GM23338 (cell line): ENCODE measurements at places on chromosomes 11 and 22. TPM values are rescaled to one million over a fixed set of nuclear protein-coding genes. Genes with fewer than 3 reads are reported as not detected.

DNA sequence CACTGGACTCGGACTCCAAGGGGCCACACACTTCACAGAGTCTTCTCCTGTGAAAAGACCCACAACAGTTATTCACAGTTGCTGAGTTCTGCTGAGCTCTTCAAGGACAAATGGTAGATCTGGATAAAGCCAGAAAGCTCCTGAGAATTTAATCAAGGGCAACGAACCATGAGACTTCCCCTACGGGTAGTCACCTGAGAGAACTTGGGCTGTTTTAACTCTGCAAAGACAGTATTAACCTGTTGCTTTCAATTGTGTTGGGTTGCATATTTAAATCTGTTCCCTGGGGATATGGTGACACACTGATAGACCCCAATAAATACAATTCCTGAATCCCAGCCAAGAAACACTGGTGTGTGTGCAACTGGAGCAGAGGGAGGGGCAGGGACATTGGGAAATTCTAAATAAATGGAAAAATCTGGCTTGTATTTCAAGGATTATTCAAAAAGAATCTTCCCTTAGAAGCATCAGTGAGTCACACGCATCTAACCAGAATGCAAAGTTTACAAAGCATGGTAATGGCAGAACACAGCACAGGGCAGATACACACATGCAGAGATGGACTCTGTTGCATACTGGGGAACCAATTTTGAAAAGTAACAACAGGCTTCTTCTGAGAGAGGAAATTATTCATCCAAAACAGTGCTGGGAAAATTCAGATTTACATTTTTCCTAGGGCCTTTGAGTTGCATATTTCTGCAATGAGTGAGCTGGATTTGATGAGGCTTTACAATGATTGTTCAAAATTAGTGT is 4.0 kb downstream of the KCNJ1 start:
- H3K4me3 ChIP-seq, result no peak overlapping the region
- no peak overlapping the region for H3K27ac ChIP-seq
- H3K27me3 ChIP-seq, result peaks cover 6% of the 10 kb centered on the region; the same call in 1 of the 2 replicates

- DNase-seq, result no peak
- H3K27ac ChIP-seq, result no peak overlapping the region
- no peaks in the 10 kb centered on the region for H3K27me3 ChIP-seq
- H3K36me3 ChIP-seq, result no peaks in the 10 kb centered on the region
- no peak overlapping the region for H3K4me3 ChIP-seq
Measured at GRCh38 chr22:44345872-44346271, 33.1 kb upstream of the SHISAL1 start.

- no peak for DNase-seq
- peaks cover 22% of the 10 kb centered on the region for H3K27me3 ChIP-seq
- no peaks in the 10 kb centered on the region; the same call in 1 of the 2 replicates for H3K4me1 ChIP-seq
- no peak overlapping the region for H3K27ac ChIP-seq
Measured at GRCh38 chr11:2812371-2812991, 73.1 kb downstream of the CDKN1C start.

DNA sequence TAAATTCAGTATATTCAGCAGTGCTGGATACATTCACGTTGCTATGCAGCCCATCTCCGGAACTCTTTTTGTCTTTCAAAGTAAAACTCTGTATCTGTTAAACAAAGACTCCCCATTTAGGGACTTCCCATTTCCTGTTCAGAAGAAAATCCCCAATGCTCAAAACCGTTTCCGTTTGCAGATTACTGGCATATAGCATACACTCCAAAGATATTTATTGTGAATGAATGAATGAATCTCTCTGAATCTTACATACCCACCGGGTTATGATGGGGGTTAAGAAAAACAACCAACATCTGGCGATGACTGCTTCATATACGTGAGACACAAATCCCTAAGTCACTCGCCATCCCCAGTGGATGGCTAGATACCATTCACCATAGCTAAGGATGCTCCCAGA is 1.6 kb downstream of the THY1 start:
- no peaks in the 10 kb centered on the region for H3K27me3 ChIP-seq
- H3K27ac ChIP-seq, result peak overlapping the region; percentile 80
- peak overlapping the region; percentile 78 for H3K4me3 ChIP-seq
- DNase-seq, result peak; percentile 70
- H3K36me3 ChIP-seq, result peaks cover 20% of the 10 kb centered on the region

DNA sequence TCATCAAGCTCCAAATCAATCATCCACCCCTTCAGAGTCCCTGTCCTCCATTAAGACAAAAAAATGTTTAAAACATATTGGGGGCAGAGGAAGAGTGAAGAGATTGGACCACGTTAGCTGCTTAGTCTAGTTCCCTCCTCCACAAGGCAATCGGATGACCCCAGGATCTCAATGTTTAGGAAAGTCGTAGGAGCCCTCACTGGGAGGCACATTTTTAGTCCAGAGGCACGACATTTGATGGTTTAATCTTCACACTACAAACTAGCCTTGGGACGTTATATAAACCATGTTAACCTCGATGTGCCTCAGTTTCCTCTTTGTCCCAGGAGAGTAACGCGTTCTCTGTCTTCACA is 588 bp upstream of the FAT3 start:
- peaks cover 7% of the 10 kb centered on the region; the same call in 1 of the 2 replicates for H3K36me3 ChIP-seq
- H3K4me3 ChIP-seq, result peak overlapping the region; percentile 90
- DNase-seq, result no peak
- peaks cover 68% of the 10 kb centered on the region for H3K4me1 ChIP-seq
- peaks cover 27% of the 10 kb centered on the region for H3K27me3 ChIP-seq

DNA sequence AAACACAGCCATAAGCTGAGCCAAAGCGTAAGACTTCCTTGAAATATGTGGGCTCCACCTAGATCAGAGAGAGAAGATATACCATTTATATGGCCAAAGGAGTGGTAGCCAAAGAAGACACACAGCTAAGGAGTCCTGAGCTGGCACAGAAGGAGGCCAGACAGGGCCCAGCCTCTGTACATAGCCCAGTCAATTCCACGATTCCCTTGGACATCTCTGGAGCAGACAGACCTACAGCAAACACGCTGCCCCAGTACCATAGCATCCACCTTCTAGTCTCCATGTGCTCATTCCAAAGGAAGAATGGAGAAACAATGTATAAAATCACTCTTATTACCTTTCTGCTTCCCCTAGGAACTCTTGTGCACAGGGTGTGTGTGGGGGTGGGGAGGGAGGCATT is 102.1 kb upstream of the LDLRAD3 start:
- H3K36me3 ChIP-seq, result no peaks in the 10 kb centered on the region
- H3K4me3 ChIP-seq, result no peak overlapping the region
- no peak overlapping the region for H3K27ac ChIP-seq
- H3K27me3 ChIP-seq, result no peaks in the 10 kb centered on the region
- H3K4me1 ChIP-seq, result no peaks in the 10 kb centered on the region
- DNase-seq, result no peak

- H3K27ac ChIP-seq, result no peak overlapping the region
- DNase-seq, result no peak
- no peak overlapping the region for H3K4me3 ChIP-seq
- no peaks in the 10 kb centered on the region; the same call in 1 of the 2 replicates for H3K36me3 ChIP-seq
- no peaks in the 10 kb centered on the region for H3K27me3 ChIP-seq
- H3K4me1 ChIP-seq, result no peaks in the 10 kb centered on the region
Measured at GRCh38 chr22:17106785-17107546, 14.2 kb downstream of the TMEM121B start.

DNA sequence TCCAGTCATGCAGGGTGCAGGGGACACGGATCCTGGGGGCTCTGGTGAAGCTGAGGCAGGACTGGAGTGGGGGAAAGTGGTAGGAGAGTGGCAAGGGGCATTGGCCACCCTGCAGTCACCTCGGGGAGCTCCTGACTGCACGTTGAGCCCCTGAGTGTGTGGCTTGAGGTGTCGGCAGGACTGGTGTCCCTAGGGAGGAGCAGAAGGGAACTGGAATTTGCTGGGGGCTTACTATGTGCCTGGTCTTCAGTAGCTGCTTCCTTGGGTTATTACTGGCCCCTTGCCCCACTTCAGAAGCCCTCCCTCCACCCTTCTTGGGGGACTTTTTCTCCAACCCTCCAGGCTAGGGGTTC is 31.5 kb downstream of the IFT27 start:
- no peak overlapping the region for H3K27ac ChIP-seq
- DNase-seq, result no peak
- no peaks in the 10 kb centered on the region for H3K27me3 ChIP-seq
- no peaks in the 10 kb centered on the region for H3K4me1 ChIP-seq
- H3K36me3 ChIP-seq, result no peaks in the 10 kb centered on the region
- no peak overlapping the region for H3K4me3 ChIP-seq

DNA sequence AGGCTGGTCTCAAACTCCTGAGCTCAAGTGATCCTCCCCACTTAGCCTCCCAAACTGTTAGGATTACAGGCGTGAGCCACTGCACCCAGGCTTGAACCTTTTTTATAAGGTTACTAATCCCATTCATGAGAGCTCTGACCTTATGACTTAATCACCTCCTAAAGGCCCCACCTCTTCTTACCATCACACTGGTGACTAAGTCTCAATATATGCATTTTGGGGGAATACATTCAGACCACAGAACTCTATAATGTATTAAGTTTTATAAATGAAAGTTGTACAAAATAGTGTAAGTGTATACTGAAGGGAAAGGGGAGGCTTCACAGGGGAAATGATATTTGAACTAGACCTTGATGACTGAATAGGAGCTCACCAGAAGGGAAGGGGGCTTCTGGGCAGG is 28.4 kb upstream of the RBFOX2 start:
- no peak overlapping the region for H3K27ac ChIP-seq
- H3K4me1 ChIP-seq, result peaks cover 5% of the 10 kb centered on the region
- H3K36me3 ChIP-seq, result no peaks in the 10 kb centered on the region; the same call in 1 of the 2 replicates
- no peak overlapping the region for H3K4me3 ChIP-seq

DNA sequence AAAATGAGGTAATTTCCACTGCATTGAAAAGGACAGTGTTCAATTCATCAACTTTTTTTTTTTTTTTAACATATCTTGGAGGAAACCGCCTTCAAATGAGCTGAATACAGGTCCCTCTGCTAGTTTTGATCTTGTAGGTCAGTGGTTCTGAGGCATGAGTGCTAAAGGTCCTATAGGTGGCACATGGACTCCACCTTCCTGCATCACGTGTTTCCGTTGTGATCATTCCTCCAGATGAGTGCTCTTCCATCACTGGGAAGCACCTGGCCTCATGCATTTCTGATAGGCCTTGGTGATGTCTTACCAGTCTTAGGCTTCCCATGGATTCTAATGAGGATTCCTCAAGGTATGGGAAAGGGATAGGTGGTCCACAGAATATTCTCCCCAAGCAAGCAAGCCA is 37.8 kb downstream of the FDX1 start:
- H3K4me3 ChIP-seq, result no peak overlapping the region
- no peaks in the 10 kb centered on the region for H3K36me3 ChIP-seq
- H3K4me1 ChIP-seq, result no peaks in the 10 kb centered on the region

DNA sequence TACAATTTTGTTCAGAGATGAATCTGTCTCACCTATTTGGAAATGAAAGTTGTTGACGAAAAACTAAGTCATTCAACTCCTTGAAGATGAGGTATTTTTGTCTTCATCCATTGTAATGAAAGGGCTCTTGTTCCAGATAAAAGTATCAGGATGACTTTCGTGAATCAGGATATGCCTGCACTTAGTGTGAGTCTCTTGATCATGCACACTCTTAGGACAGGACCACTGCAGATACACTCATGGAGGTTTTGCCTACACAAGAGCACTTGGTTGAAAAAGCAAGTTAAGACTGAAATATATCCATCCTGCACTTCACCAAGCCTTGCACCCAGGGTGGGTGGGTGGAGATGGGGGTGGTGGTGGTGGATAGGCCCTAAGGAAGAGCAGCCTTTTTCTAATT is 120.8 kb upstream of the MTMR2 start:
- peaks cover 13% of the 10 kb centered on the region for H3K4me1 ChIP-seq
- no peaks in the 10 kb centered on the region for H3K36me3 ChIP-seq
- H3K27me3 ChIP-seq, result no peaks in the 10 kb centered on the region
- DNase-seq, result no peak
- H3K4me3 ChIP-seq, result no peak overlapping the region
- no peak overlapping the region for H3K27ac ChIP-seq

- H3K36me3 ChIP-seq, result no peaks in the 10 kb centered on the region
- no peaks in the 10 kb centered on the region for H3K27me3 ChIP-seq
- H3K4me1 ChIP-seq, result no peaks in the 10 kb centered on the region
Measured at GRCh38 chr11:35389897-35390465, 29.4 kb downstream of the SLC1A2 start.

DNA sequence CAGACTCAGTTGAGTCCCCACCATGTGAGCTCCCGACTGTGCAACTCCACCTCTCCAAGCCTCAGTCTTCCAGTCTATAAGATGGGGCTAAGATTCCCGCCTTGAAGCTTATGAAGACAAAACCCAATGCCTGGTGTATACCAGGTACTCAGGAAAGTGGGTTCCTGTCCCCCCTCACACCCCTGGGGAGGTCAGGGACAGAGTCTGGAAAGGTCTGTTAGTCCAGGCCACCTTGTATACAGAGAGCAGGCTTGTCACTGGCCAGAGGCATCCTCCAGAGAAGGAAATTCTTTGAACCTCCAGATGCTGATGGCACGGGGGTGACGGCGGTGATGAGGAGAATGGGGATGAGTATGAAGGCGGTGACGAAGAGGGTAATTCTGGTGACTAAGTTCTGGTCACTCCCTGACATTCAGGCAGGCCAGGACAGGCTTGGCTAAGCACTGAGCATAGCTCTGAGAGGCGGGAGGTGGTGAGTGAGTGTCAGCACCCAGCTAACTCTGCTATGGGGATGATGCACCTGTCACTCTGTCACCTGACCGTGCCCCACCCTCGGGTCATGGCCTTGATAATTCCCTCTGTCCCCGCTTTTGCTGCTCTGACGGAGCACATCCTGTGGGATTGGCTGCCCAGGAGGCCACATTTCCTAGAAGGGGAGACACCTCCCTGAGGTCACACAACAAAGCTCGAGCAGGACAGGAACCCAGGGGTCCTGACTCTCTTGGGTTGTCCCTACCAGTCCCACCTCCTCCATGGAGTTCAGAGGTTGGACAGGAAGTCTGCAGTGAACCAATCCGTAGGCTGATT is 30.9 kb upstream of the CSNK1E start:
- no peaks in the 10 kb centered on the region for H3K27me3 ChIP-seq
- no peak overlapping the region for H3K4me3 ChIP-seq
- peaks cover 24% of the 10 kb centered on the region; the same call in 1 of the 2 replicates for H3K4me1 ChIP-seq
- no peak overlapping the region for H3K27ac ChIP-seq
- no peak for DNase-seq
- H3K36me3 ChIP-seq, result no peaks in the 10 kb centered on the region

CLDN5 gene
- 2.0 and 3.9 TPM in 2 replicates for polyA plus RNA-seq

CCDC81 gene
- polyA plus RNA-seq, result 0.37 and 0.83 TPM in 2 replicates

FGF3 gene
- not detected in 2 replicates for polyA plus RNA-seq

F2 gene
- 0.31 TPM in 1 of 2 replicates, not detected in the other for polyA plus RNA-seq

CCDC157 gene
- polyA plus RNA-seq, result 3.7 and 3.8 TPM in 2 replicates

ANO1 gene
- polyA plus RNA-seq, result 1.3 and 1.4 TPM in 2 replicates

POU2F3 gene
- 0.79 and 1.4 TPM in 2 replicates for polyA plus RNA-seq

CALCA gene
- 2.0 and 2.5 TPM in 2 replicates for polyA plus RNA-seq

SORL1 gene
- polyA plus RNA-seq, result 20.1 and 23.0 TPM in 2 replicates
